ENCODE measurements at places on chromosomes 13 and 19.

GRCh38 chr19:35828692-35829301 is 16.2 kb upstream of the PRODH2 start:
- DNase-seq, result peak; percentile 17

GRCh38 chr19:5313307-5313706 is 27.3 kb downstream of the PTPRS start:
- DNase-seq, result no peak

DNA sequence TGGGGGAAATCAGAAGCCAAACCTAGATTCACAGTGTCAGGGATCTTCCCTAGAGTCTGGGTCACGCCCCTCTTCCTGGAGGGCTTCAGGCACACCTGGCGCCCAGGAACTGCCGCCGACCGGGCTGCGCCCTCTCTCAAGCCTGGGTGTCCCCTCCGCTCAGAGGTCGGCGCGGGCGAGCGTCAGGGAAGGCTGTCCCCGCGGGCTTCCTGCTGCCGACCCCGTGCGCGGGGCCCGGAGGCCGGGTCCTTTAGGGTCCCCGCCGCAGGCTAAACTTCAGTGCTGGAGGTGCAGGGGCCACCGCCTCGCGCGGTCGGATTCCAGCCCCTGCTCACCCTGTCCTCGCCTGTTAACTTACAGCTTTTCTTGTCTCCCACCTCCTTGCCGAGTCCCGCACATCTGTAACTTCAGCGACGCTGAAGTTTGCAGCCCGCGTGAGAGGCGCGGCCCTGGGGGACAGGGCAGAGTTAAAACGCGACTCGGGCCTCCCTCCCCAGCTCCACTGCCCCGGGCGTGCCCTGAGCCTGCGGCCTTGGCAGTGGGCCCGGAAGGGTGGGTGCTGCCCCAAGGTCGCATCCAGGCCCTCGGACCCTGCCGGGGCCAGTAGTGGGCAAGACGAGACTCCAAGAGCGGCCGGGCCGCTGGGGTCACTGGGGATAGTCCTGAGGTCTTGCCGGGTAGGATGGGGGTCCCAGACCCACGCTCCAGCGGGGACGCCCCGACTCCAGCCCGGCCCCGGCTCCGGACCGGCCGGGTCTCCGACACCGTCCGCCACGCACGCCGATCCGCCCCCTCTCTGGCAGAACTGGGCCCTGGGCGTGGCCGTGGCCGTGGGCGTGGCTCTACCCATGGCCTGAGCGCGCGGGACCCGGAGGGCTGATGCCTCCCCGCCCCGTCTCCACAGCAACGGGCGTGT is 95.6 kb upstream of the ZNF98 start:
- DNase-seq, result no peak

DNA sequence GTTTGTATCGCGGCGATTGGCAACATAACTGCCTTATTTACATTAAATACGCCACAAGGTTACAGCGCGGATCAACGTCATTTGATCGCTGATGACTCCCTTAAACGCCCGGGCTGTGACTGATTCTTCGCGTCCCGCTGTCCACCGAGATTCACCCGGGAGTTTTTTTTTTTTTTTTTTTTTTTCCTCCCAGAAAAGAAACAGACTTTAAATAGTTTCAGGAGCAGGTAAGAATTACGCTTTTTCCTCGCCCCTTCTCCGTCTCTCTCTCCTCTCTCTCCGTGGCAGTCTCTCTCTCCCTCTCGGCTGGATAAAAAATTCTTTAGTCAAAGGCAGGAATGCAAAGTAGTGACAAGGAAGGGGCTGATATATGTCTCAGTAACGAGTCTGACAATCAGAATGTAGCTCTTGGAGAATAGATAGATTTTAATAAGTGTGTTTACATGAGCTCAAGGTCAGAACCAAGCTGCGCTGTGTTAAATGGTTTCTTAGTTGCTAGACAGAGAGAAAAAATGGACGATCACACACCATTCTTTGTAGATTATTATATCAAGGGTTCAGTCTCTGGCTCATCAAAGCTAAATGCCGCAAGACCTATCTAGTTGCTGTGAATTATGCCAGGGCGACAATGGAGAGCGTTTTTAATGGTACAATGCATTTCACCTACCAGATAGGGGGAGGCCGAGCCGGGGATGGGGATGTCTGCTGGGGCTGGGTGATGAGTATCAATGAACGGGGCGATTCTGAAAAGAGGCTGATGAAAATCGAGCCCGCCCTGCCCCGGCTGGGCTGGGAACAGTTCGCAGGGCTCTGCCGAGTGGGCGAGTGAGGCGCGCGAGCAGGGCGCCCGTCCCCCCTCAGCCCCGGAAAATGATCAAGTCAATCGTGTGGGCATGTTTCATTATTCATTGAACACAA is 147.2 kb upstream of the ZNF536 start:
- peak; percentile 55 for DNase-seq

DNA sequence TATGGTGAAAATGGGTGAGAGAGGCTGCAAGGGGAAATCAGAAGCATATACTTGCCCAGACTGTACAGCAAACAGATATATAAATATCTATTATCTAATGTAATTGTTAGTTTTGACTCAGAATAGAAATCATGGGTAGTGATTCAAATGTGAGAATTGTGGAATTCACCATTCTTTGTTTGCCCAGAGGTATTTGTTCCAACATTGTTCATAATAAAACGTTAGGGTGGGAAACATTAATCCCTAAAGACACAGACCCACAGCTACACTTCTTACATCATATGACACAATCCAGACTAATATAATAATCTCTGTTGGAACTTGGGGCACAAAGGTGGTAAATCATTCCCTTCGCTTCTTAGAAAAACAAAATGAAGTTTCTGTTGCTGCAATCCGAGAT is 646.5 kb upstream of the SLITRK6 start:
- no peak for DNase-seq

DNA sequence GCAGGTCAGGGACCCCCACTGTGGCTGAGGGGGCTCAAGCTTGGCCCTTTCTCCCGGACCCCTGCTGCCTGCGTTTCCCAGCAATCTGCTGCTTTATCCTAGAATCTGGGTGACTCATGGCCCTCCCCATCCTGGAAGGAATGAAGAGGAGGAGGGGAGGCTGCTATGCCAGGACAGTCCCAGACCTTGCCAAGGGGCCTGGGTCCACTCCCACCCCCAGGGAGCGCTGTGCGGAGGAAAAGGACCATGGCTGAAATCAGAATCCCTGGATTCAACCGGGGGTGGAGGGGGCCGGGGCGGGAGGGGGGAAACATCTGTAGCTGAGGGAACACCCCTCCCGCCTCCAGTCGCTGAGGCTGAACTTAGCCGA is 20.5 kb downstream of the ZNF114 start:
- no peak for DNase-seq

DNA sequence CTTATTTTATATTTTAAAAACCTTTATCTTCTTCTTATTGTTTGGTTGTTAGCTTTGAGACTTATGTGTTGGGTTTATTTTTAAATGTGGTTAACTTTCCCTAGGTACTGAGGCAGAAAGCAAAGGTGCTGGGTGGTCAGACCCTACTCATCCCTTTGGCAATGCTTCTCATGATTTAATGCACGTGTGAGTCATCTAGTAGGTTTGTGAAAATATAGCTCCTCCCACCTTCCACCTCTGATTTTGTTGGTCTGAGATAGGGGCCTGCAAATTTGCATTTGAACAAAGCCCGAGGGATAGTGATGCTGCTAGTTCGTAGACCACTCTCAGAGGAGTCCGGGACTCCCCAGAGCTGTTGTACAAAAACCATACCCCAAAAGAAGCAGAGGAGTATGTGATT is 771.3 kb upstream of the ARGLU1 start:
- DNase-seq, result no peak

DNA sequence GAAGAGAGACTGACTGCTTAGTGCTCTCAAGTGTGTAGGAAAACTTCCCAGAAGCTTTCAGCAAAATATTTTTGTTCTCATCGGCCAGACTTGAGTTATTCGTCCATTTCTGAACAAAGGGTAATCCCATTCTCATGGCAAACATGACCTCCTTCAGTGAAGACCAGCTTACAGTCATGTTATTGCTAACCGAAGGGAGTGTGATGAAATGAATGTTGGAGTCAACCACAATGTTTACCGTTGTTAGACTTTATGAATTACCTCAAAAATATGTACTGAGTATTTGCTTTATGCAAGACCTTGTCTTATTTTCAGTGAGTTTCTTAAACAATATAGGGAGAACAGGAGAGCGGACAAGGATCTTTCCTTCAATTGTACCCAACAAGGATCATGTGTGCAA is 228.6 kb downstream of the LMO7 start:
- DNase-seq, result no peak

- peak; percentile 75 for DNase-seq
These were observed 18.7 kb downstream of the PAF1 start for GRCh38 chr19:39372047-39372802.

- no peak for DNase-seq
These were observed 544.2 kb upstream of the KLF12 start for GRCh38 chr13:74678308-74678965.

GRCh38 chr19:55536366-55536765 is 567 bp downstream of the SBK2 start:
- no peak for DNase-seq

DNA sequence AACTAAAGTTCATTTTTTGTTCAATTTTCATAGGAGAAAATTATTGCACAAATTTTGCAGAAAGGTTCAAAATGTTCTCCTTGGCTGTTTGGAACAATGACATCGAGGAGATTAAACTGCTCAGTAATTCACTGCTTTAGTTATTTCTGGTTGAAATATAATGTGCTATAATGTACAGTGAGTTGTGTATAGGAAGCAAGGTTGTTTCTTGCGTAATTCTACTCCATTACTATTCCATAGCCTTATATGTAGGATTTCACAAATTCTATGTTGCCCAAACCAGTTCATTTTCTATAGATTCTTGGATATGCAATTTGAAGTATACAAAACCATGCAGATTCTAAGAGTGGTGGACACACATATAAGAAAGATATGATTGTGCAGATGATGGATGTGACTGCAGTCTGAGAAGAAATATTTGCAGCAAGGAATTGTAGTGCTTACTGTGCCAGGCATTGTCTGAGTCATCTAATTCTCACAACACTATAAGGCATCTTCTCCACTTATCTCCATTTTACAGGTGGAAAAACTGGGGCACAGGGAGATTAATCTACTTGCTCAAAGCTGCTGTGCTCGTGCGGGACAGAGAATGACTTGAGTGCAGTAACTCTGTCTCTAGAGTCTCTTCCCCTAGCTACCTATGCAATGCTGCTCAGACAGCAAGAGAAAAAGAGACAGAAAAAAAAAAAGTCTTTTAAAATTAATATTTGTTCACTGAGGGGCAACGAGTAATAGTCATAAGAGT is 515.5 kb downstream of the MYO16 start:
- DNase-seq, result no peak

GRCh38 chr13:99340638-99341037 is 33.4 kb upstream of the GPR183 start:
- no peak for DNase-seq

DNA sequence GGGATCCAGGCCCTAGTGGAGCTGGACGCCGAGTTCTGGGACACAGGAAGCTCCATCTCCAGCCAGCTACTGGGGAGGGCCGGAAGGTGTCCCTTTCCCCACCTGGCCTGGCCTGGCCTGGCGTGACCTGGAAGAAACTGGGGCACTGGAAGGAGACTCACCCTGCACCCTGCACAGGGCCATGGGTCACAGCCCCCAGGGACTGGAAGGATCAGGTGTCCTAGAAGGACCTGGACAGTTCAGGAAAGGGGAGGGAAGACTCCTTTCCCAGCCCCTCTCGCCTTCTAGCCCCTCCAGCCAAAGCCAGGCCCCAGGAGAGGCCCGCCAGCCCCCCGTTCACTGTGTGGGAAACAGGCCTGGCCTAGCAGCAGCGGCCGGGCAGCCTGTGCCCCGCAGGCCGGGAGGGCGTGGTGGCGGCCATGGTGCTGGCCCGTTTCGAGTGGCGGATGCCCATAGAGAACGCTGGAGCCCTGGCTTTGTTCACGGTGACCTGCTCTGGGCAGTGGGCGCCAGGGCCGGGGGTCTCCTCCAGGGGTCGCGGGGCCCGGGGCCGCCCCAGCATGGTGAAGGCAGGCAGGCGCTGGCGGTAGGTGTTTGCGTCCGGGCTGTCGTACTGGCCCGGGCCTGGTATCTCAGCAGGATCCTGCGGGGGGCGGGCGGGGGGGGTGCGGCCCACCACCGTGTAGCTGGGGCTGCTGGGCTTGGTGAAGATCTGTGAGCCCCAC is 2.8 kb upstream of the SHC2 start:
- no peak for DNase-seq

DNA sequence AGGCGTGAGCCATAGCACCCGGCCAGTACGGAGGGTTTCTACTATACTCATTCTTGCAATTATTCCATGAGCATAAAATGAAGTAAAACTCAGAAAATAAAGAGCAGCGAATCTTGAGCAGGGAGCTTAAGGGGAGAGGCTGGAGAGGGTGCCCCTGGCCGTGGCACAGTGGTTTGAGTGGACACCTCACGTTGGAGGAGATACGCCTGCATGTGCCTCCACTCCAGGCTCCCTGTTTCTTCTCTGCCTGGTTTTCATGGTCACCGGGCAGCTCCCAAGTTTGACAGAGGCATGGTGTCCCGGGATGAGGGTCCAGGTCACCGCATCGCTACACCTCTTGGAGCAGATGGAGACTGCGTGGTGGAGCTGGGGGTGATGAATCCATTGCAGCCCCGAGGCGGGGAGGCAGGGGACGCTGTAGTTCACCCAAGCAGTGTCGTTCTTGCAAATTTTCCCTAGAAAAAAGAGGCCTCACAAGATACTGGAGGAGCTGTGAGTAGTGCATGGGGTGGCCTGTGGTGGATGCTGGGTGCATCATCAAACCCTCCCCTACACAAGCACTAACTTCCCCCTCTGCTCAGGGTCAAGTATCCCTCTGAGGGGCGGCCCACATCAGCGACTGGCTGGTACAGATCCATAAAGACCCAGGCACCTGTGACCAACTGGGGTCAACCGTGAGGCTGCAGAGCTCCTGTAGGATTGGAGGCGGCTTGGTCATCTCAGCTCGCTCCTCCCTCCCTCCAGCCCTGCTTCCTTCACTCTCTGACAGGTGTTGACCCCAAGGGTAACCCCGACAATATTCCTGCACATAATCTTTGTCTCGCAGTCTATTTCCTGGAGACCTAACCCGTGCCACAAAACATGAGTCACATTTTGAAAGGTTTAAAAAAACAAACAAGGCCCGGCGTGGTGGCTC is 3.6 kb upstream of the MIER2 start:
- DNase-seq, result no peak

GRCh38 chr19:47781590-47782262 is 3.2 kb downstream of the SELENOW start:
- DNase-seq, result peak; percentile 81

DNA sequence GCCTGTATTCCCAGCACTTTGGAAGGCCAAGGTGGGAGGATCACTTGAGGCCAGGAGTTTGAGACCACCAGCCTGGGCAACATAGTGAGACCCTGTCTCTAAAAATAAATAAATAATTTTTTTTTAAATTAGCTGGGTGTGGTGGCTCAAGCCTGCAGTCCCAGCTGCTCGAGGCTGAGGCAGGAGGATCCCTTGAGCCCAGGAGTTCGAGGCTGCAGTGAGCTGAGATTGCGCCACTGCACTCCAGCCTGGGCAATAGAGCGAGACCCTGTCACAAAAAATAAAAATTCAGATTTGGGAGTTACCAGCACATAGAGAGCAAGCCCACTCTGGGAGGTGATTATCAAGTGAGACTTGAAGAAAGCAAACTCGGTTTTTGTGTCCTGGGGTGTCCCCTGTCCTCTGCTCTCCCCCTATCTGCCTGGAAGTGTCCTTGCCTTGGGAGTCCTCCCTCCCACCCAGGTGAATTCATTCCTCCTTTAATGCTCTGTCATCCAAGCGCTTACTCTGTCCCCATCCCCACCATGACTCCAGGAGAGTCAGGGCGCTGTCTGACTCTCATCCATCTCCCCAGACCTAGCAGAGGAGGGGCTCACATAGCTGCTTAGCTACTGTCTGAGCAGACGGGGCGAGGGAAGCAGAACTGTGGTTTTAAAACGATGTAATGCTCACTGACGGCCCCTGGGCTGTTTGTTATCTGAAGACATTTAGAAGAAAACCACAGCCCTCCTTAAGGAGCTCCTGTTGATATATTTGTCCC is 146.8 kb downstream of the STK24 start:
- no peak for DNase-seq

Data from putamen (tissue), 1 donor.